ENCODE measurements at places on chromosomes 6 and 20.

- no peak for DNase-seq
These were observed 48.2 kb upstream of the PRND start for GRCh38 chr20:4673371-4674001.

DNA sequence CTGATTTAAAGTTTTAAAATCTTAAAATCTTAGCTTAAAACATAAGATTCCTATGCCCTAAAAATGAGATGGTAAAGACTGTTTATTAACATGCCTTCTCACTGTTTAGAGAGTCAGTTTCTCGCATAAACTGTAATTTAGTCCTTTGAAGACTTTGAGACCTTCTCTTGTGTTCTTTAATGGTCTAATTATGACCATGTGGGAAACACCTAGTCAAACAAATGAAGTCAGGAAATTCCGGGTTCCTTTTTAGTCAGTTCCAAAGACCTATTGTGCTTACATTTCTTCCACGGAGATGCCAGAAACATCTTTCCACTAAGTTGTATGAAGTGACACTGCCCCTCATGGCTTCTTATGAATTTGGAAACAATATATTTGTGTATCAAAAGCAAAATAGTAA lies 64.2 kb upstream of the KIF25 start:
- DNase-seq = no peak

DNA sequence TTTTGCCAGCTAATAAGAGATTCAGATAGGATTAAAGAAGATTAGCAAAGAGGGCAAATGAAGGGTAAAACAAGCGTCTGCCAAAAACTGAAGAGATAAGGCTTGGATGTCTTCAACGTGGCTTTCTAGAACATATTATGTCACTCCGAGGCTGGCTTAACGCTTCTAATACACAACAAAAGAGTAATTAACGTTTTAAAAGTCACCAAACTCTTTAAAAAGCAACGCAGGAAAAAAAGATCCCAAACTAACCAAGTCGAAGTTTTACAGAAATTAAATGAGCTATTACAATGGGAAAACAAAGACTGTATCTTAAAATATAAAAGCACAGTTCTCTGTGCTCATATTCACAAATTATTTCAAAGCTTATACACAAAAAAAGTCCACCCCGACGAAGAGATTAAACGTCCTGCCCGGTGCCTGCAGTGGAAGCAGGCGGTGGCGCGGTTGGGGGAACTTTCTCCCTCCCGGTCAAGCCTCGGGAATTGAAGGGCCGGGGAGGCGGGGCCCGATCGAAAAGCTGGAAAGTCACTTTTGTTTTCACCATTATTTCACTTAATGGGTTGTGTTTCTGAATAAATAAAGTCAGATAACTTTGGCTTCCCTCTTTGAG lies 1.2 kb downstream of the MAK start:
- DNase-seq = peak; percentile 5

GRCh38 chr6:4341078-4341797 lies 205.9 kb upstream of the ECI2 start:
- DNase-seq = no peak

- no peak for DNase-seq
These were observed 17.4 kb downstream of the COL20A1 start for GRCh38 chr20:63310265-63310991.

DNA sequence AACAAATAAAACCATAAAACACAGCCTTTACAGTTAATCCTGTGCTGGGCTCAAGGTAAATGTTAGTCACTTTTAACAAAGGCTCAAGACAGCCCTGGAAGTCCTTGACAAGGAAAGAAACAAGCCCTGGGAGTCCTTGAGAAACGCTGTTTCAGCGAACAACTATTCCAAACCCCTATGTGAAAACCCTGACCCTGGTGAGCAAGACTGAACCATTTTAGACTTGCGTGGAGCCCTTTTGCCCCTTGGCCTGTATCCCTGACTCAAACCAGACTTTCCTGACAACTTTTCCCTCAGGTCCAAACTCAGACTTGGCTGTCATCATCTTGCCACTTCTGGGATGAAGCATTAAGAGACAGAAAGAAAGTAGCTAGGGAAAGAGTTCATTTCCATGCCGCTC lies 180.4 kb downstream of the AIG1 start:
- no peak for DNase-seq

DNA sequence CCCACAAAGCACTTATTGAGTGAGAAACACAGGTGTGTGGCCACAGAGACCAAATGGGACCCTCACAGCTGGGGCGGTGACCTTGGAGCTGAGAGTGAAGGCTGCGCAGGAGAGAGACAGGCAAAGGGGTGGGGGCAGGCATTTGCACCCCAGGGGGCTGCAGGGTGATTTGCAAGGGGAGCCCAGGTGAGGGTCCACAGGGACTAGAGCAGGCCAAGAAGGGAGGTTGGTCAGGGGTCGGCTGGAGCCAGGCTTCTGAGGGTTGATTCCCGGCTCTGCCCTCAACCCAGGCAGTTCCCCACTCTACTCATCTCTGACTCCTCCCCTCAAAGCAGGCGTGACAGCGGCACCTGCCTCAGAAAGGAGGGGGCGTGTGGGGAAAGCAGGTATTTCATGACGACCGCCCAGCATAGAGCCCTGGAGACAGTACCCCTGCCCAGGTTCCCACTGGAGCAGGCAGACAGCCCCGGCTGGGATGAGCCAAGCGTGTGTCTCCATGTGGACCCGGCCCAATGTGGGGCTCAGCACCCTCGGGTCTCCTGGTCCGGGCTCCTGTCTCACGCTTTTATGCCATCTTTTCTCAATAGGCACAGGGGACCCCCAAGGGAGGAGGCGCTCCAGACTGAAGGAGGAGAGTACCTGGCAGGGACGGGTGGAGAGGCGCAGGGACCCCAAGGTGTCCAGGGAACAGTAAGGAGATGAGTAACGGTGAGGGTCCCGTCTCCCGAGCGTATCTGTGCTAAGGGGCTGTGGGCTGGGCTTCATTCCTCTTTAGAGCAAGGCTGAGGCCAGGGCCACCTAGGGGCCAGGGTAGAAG lies 3.1 kb upstream of the MRGBP start:
- DNase-seq = no peak

DNA sequence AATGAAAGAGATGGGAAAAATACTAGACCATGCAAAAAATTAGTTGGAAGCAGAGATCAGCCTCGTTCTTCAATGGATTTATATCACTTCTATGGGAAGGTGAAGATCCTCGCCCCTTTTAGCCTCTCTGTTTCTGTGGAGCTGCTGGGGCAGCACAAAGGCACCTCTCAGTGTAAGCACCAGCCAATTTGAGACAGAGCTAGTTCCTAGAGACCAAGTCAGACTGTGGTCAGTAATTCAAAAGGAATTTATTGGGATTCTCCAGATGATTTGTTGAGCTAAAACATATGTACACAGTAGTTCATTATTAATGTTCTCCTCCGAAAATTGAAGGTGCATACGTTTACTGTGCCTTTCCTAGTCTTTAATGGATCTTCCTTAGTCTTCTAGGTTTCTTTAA lies 42.4 kb downstream of the SCGN start:
- no peak for DNase-seq

- no peak for DNase-seq
These were observed 29.4 kb downstream of the PSMG4 start for GRCh38 chr6:3287976-3288707.

- DNase-seq = no peak
These were observed 18.5 kb downstream of the ZBP1 start for GRCh38 chr20:57601737-57602136.

DNA sequence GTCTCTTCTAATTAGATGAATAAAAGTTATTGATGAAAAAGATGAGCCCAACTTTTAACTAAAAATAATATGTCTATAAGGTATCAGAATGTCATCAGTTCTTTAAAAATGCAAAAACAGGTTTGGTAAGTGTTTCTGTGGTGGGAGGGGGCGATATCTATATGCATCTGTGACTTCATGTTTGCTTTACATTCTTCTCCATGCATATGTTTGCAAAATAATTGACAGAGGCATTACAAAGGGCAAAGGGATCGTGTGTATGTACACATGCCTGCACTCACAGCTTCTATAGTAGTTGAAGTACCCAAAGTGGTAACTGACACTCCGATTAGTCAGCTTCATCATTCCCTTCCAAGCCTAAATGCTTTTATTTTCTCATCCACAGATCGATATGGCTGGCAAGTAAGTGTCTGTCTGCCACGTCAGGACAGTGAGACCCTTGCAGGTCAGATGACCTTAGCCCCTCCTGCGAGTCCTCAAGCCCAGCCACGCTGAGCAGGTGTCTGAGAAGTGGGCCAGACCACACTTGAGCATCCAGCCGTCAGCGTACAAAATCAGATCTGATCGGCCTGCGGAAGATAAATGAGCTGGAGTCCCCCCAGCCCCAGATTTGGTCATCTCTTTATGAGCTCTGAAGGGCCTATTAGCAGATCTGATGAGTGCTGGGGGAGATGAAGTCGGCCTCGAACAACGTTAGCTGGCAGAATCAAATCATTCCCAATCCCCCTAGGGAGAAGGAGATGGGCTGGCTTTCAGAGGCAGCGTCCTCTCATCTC lies 369.1 kb downstream of the MAFB start:
- no peak for DNase-seq

GRCh38 chr6:53984581-53984980 lies 126.7 kb upstream of the MLIP start:
- no peak for DNase-seq

DNA sequence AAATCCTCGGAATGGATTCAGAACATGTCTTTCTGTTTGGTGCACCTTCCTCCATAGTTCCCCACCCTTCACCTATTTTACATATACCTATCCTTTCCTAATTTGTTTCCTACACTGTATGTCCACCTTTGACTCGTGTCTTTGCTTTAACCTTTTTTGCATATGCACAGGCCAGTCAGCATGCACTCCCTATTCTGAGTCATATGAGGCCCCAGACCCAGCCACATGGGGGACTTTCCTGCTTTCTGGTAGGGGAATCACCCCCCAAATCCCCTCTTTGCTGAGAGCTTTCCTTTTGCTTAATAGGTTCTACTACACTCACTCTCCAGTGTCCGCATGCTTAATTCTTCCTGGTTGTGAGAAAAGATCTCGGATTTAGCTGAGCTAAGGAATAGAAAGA lies 393.8 kb upstream of the IMPG1 start:
- no peak for DNase-seq

- DNase-seq = no peak
These were observed 22.3 kb upstream of the THEMIS start for GRCh38 chr6:127923135-127923534.

DNA sequence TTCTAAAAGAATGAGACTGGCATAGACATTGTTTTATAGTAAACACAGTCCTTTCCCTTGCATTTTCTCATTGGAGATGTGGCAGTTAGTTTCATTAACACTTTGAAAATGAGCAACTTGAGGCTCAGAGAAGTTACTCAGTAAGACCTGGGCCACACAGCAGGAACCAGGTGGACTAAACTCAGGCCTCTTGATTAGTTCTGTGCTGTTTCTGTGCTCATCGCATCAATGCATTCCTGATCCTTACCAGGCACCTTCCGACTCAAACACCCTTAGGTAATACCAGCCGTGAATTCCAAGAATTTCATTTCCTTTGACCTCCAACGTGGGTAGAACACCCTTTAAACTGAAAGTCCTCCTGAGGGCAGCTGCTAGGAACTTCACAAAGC lies 362.8 kb downstream of the ESR1 start:
- no peak for DNase-seq
